ENCODE measurements at places on chromosomes 11 and 22.
A peak's percentile ranks its signal among the peaks of the same experiment; 100 is the strongest.

DNA sequence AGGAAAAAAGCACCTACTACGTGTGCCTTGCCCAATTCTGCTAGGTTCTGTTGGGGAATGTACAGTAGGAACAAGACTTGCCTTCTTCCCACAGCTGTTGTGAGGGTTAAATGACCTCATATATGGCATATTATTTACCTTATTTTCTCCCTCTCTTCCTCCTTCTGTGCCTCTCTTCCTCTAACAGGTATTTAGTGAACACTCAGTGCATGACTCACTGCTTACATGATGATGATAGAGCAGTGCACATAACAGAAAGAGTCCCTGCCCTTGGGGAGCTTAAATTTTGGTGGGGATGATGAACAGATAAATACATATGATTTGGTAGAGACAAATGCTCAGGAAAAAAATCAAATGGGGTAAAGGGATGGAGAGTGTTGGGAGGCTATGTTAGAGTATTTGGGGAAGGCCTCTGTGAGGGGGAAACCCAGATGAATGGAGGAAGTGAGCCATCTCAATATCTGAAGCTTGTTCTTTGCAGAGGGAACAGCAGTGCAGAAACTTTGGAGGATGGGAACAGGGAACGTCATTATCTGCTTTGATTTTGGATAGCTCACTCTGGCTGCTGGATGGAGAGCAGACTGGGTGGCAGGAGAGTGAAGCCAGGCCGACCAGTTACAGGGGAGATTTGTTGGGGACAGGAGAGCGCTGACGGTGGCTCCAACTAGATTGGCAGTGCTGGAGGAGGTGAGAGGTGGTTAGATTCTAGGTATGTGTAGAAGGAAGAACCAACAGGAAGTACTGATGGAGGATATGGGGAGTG lies 95.5 kb upstream of the TENM4 start:
- no peak for DNase-seq

- DNase-seq = no peak
Observed at GRCh38 chr11:128551058-128551457, 36.3 kb downstream of the ETS1 start.

DNA sequence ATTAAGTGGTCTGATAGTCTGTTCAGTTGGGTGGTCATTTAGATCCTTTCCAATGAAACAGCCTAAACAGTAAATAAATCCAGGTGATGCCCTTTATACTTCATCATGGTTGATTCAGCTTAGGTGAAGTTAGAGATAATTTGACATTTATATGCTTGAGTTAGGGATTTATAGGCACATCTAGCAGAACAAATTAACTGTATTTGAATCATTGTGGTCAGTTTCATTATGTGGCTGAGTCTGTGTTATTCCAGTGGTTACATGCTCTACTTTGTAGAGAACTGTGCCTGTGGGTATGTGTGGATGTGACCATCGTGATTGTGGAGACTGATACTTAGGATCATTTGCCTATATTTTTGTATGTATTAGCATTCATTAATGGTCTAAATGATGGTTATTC lies 194.6 kb downstream of the DDX10 start:
- no peak for DNase-seq

DNA sequence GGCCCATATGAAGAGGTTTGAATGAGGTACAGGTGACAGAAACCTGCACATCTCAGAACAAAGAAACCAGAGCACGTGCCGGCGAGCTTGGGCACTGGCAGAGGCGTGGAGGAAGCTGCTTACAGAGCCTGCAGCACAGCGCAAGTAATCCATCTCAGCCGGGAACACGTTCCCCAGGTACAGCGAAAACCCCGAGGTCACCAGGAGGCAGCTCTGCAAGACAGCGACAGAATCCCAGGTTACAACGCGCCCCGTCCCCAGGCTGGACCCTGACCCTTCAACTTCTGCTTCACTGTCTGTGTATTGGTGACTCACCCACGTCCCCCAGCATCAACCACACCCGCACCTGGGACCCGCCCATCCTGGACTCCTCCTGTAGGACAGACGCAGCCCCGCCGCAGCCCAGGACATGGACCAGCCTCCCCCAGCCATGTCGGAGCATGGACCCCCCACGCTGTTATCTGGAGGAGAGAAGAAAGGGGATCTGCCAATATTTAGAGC lies 2.2 kb downstream of the MLC1 start:
- no peak for DNase-seq

DNA sequence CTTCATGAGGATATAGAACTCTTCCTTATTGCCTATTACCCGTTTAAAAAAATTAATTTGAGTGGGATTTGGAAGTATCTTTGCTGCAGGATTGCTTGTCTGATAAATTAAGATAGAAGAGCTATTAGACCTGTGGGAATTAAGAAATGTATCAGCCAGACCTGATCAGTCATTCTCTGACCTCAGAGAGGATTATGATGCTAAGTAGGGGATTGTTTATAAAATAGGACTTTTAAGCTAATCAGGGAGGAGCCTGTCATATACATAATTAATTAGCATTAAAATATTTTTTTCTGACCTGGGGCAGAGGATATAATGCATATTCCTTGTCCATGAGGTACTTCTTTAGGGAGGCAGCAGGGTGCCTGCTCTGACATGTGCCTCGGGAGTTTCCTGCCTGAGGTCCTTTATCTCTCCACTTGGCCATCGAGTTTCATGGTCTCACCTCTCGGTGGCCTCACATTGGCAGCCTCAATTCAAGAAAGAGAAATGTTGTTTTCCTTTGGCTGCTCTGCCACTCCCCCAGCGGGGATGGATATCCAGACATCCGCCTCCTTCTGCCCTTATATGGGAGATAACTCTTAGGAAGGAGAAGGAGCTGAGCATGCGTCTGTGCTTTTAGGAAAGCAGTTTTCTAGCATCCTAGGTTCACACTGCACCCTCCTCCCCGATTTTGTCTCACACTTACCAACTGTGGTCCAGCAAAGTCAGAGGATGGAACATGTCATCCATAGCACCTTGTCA lies 41.1 kb downstream of the DIXDC1 start:
- peak; percentile 92 for DNase-seq

- DNase-seq = no peak
Observed at GRCh38 chr11:19683141-19683805, 29.4 kb upstream of the NAV2 start.

GRCh38 chr22:46050916-46051614 lies 74.1 kb upstream of the WNT7B start:
- no peak for DNase-seq

GRCh38 chr22:27774200-27774599 lies 27.4 kb downstream of the MN1 start:
- no peak for DNase-seq

Measured in GM03348 (cell line).